Ureter (tissue), 1 donor: ENCODE measurements at places on chromosomes 1 and 21.

- DNase-seq: no peak
These were observed 12.3 kb downstream of the MAPKAPK2 start for GRCh38 chr1:206696812-206697585.

DNA sequence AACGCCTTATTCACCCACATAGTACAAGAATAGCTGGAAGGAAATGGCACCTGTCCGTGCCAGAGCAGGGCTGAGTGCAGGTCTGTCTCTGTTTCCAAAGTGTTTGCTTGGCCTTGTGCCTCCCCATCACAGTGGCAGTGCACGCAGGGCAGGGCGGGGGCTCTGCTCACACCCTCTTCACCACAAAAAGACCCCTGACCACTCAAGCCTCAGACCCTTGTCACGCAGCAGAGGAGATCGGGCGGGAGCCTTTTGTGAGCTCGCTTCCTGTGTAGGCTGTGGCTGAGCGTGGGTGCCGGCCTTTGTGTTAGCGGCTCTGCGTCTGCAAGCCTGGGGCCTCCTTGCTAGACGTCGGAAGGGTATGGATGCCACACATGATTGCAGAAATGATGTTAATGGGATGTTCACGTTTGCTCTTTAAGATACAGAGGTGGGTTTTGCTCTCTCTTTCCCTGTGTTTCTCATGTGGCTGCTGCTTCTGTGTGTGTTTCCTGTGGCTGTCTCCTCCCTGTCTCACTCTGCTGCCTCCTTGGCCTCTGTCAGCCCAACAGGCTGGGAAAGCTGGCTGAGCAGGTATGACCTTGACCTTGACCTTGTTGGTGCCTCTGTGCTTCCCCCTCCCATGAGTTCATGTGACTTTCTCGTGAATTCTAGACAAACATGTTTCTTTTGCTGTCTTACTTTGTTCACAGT is 45.4 kb downstream of the S100B start:
- DNase-seq: no peak

DNA sequence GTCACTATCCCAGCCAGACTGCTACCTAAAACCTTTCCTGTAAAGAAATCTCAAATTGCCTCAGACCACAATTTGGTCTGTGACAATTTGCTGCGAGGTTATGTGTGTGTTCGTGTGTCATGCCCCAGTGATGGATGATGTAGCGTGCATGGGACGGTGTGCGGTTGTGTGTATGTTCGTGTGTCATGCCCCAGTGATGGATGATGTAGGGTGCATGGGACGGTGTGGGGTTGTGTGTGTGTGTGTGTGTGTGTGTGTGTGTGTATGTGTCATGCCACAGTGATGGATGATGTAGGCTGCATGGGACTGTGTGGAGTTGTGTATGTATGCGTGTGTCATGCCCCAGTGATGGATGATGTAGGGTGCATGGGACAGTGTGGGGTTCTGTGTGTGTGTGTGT is 9.4 kb downstream of the SELP start:
- no peak for DNase-seq

- DNase-seq: no peak
These were observed 79.7 kb upstream of the GADD45A start for GRCh38 chr1:67605209-67605780.
